GM12865 (cell line): ENCODE measurements at places on chromosomes 4 and X.

- DNase-seq: peak; percentile 78
Observed at GRCh38 chr4:26826721-26827120, 33.9 kb upstream of the STIM2 start.

- DNase-seq: no peak
Observed at GRCh38 chrX:41145920-41146608, 60.8 kb downstream of the USP9X start.

DNA sequence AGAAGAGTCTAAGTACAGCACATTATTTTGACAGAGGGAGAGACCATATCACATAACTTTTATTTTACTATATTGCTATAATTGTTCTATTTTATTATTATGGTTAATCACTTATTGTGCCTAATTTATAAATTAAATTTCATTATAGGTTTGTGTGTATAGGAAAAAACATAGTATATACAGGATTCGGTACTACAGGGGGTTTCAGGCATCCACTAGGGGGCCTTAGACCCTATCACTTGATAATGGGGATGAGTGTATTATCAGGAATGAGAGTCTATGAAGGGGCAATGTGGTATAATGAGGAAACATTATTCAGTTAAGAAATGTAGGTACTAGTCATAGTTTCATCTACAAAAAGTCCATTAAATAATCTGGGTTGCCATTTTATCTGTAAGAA is 833.1 kb downstream of the C4orf33 start:
- DNase-seq: no peak

DNA sequence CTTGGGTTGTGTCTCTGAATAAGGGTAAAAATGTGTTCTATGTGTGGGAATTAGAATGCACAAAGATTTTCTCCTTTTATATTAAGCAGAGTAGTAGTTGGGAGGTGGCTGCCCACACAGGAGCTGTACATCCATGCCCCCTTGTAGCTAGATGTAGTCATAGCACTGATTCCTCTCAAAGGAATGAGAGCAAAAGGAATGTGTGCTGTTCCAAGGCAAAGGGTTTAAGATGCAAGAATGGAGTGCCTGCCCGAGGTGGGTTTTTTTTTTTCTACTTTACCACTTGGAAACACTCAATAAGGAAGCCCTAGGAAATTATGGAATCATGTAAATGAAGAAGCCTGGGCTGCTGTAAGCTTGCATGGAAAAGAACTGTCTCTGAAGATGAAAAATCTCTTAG is 2183.2 kb upstream of the AGA start:
- no peak for DNase-seq

DNA sequence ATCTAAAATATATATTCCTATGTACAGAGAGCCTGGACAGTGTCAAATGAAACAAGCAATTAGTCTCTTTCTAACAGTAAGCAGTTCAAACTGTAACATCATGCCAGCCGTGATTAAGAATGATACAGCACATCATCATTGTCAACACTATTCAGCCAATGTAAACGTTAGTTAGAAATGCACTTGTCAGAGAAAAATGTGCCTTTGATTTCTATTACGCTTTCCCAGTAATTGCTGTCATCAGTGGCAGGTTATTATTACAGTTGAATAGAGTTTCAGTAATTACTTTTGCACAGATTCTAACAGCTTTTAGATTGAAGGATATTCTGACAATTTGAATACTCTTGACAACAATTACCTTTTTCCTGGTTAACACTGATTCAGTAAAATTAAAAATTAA is 1007.1 kb downstream of the SH3BGRL start:
- no peak for DNase-seq

- peak; percentile 61 for DNase-seq
Observed at GRCh38 chr4:138182838-138183426, 59.2 kb downstream of the SLC7A11 start.
